Fibroblast of pulmonary artery (primary cell): ENCODE measurements at places on chromosomes 11 and 22.

GRCh38 chr11:130203766-130204702 lies 44.5 kb downstream of the ST14 start:
- no peak for DNase-seq

DNA sequence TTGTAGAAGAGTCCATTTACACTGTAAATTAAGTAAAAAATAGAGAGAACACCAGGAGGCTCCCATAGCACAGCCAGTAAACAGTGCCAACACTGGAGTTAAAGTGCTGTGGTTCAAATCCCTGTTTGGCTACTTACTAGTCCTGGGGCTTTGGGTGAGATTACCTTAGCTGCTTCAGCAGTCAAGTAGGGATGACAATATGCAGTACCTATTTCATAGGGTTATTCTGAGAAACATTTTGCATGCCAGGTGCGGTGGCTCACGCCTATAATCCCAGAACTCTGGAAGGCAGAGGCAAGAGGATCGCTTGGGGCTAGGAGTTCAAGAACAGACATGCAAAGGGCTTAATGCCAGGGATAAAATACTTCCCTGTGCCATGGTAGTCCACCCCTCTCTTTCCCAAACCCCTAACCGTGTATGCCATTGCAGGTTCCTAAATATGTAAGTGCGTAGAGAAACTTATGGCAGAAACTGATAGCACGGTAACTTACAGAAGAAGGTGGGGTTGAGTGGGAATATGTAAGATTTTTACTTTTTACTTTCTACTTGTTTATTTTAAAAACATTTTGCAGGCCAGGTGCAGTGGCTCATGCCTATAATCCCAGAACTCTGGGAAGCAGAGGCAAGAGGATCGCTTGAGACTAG lies 86.4 kb upstream of the PICALM start:
- DNase-seq: no peak

DNA sequence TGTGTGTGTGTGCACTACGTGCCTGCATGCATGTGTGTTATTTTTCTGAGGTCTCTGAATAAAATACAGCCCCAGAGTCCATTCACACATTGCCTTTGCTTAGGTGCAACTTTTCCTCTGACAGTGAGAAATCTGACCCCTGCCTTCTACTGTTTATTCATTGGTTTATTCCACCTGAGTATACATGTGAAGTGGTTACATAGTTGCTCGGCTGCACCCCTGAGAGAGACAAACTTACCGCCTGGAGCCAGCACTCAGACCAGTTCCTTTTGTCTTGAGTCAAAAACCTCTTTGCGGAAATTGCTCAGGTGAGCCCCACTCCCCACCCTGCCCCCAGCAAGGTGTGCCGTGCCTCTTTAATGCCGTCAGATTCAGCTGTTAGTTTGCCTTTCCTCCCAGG lies 363.6 kb downstream of the BRD1 start:
- no peak for DNase-seq

- DNase-seq: no peak
These were observed 144.6 kb downstream of the KIF18A start for GRCh38 chr11:27963370-27963769.

DNA sequence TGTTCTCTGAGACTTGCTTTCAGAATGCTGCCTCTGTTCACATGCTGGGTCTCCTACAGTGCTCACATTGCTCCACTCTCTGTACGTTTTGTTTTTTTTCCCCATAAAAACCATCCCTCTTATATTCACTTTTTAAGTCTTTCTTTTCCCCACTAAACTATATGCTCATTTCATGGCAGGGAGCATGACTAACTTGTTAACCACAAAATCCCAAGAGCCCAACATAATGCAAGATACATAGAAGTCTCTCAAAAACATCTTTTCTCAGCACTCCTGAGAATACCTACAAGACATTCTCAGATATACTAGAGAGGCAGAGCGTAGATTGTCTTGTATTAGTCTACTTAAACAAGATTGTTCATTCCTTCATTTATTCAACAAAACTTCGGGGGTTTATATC lies 73.3 kb downstream of the FAM76B start:
- peak; percentile 6 for DNase-seq

DNA sequence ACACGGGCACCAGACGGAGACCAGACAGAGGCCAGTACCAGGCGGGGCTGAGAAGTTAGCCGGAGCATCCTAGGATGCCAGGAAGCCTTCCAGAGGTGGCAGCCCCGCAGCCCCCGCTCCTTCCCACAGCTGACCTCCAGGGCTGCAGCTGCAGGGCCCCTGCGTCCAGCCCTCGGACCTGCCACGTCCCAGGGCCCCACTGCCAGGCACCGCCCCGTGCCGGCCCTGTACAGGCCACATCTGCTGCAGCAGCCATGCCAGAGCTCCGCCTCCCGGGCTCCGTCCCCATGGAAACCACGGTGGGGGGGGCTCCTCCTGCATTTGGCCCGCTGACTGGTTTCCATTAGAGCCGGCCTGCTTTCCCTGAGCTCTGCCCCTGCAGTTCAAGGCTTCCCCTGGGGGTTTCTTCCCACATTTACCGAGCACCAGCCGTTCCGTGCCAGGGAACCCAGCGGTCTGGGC lies 62.5 kb upstream of the PPARA start:
- peak; percentile 91 for DNase-seq

DNA sequence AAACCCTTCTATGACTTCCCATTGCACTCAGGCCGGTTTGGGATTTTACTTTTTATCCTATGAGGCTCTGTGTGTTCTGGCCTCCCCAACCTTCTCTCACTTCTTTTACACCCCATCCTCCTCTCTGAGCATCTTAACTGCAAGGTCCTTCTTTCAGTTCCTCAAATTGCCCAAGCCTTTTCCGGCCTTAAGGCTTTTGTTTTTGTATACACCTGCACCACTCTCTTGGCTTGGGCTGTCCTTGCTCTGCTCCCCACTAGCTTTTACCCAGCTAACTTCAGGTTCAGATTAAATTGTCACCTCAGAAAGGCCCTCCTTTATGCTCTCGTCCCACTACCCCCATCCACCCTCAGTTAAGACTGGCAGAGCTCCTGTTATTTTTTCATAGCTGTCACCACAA lies 55.5 kb downstream of the FAM83F start:
- DNase-seq: no peak

GRCh38 chr22:35229865-35230264 lies 27.4 kb upstream of the HMGXB4 start:
- no peak for DNase-seq

DNA sequence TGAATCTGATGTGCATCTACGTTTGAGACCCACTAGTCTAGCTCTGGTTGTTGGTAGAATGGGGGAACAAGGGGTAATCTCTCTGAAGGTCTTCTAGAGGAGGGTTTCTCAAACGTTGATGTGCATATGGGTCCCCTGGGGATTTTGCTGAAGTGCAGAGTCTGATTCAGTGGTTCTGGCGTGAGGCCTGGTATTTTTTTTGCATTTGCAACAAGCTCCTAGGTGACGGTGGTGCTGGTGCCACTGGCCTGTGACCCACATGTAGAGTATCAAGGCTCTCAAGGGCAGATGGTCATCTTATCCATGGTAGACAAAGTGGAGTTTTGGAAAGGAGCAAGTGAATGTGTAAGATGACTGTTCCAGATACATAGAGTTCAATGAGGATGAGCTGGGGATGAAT lies 97.1 kb downstream of the CEP164 start:
- peak; percentile 21 for DNase-seq

DNA sequence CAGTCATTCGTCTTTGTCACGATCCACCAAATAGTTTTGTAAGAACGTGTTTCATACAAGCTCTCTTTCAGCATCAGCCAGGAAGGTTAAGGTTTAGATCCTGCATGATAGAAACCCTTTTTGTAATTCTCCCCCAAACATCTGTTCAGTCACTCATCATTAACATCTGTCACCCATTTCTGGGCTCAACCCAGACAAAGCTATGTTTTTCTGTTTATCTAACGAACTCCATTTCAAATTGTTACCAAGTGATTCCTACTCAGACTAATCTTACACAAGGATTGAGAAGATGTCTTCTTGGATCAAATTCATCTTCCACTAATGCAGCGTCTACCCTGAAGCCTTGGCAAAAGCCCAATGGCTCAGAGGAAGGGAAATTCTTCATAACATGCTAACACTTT lies 58.8 kb downstream of the FZD4 start:
- DNase-seq: peak; percentile 70

DNA sequence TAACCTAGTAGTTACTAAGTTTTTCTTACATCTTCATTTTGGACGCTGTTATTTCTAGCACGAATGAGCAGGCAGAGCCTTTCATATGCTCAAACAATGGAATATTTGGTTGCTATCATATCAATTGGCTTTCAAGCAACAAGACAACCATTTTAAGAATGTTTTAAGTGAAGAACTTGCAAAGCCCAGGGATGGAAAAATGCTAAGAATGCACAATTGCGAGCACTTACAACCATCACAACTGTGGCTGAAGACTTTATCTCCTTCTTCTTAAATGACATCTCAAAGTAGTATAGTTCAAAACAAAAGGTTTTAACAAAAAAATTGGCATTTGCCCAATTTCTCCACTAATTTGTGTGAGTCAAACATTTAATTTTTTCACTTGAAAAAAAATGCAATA lies 8.3 kb upstream of the MMP1 start:
- peak; percentile 71 for DNase-seq

DNA sequence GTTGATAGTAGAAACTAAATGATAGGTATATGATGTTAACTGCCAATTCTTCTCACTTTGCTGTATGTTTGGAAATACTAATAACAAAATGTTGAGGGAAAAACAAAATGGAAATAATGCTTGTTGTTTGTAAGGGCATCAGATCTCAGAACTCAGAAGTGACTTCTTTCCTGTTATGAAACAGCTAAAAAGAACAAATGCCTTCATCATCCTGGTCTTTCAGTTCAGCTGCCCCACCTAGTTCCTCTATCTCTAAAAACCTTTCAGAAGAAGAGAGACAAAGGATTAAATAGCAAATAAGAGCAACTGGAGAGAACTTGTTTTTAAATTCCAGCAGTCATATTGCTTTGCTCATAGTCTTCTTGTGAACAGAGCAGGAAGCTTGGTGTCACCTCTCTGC lies 345.3 kb upstream of the NCAM1 start:
- DNase-seq: no peak

DNA sequence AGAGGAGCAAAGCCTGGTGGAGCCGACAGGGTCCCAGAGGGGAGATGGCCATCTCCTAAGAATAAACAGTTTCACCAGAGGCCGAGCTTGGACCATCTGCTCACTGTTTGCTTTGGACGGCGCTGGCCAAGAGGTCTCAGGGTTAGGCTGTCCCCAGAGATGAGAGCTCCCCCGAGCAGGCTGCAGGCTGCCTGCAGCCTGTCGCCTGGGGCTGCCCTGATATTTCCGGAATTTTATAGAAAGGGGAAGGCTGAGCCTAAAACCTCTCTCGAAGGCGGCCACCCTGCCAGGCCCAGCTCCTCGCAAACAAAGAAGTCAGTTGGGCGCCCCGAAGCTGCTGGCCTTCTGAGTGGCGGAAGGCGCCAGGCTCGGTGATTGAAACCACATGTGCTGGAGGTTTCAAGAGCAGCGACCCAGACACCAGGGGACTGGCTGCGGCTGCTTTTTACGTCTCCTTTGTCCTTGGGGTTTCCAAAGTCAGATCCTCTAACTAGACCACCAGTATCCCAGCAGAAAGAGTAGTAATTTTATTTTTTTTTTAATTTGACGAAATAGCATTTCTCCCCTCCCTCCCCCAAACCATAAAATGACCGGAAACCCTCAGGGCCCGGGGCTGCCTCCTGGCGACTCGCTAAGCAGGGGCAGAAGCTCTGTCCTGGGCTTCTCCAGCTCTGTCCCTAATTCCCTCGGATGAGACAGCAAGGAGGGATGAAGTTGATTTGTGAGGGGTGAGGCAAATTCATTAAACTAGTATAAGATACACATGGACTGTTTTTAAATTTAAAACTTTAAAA lies 57.4 kb downstream of the CLMP start:
- DNase-seq: peak; percentile 80

DNA sequence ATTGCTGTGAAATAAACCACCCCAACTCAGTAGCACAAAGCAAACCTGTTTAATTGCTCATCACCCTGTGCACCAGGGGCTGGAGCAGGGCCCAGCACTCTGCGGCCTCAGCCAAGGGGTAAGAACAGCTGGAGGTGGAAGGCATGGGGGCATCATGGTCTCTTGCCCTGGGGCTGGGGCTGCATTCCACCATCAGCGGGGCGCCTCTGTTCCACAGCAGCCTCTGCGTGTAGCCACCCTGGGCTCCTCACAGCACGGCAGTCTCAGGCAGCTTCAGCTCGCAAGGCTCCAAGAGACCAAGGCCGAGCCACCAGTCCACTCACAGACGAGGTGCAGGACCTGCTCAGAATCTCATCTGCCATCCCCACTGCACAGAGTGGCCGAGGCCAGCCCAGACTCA lies 630.7 kb downstream of the TBC1D22A start:
- no peak for DNase-seq

- DNase-seq: no peak
These were observed 691.0 kb upstream of the API5 start for GRCh38 chr11:42620796-42621195.

DNA sequence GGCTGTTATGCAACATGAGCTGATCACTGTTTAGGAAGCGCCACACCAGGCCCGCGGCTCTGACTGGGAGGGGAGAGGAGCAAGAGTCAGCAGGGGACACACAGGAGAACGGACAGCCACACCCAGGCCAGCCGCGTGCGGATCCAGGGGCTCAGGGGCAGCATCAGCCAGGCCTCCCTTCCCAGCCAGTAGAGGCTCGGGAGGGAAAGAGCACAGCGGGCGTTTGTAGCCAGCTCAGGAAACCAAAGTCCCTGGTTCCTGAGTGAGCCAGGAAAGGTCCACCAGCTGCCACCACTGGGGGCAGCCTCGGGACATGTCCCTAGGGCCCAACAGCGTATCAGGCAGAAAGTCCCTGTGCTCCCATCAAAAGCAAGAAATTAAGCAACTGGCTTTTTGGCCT lies 71.8 kb upstream of the PITPNB start:
- peak; percentile 51 for DNase-seq

GRCh38 chr11:68840661-68841653 lies 759 bp downstream of the CPT1A start:
- peak; percentile 56 for DNase-seq

- DNase-seq: no peak
These were observed 44.4 kb downstream of the KMT5B start for GRCh38 chr11:68168694-68169093.

DNA sequence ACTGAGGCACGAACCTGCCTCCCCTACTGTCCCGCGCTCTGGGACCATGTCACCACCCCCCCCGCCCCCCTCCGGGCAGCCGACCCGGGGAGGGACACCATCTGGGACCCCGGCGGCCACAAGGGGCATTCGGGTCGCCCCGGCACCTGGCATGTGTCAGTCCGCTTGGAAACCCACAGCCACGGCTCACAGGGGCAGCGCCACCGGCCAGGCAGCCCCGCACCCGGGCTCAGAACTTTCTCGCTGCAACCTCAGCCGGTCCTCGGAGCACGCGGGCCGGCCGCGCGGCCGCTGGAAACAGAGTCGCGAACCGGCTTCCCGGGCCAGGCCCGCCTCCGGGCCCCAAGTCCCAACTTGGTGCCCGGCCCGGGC lies 159.9 kb upstream of the GRK3 start:
- DNase-seq: no peak

DNA sequence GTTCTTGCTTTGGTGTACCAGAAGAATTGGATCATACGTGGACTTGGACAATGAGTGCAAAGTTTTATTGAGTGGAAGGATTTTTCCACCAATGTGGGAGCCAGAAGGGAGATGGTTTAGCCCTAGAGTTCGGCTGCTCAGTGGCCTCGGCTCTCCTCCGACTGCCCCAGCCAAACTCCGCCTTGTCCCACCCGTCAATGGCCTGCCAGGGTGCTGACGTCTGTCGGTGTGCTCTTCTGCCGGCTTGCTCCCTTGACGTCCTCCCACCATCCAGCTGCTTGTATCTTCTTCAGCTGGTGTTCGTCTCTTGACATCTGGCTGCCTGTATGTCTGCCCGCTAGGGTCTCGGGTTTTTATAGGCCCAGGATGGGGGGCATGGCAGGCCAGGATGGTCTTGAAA lies 154.8 kb downstream of the APOL5 start:
- no peak for DNase-seq

- DNase-seq: no peak
These were observed 9.4 kb downstream of the PIWIL3 start for GRCh38 chr22:24765166-24765565.
